ENCODE measurements at places on chromosomes 1 and 21.

DNA sequence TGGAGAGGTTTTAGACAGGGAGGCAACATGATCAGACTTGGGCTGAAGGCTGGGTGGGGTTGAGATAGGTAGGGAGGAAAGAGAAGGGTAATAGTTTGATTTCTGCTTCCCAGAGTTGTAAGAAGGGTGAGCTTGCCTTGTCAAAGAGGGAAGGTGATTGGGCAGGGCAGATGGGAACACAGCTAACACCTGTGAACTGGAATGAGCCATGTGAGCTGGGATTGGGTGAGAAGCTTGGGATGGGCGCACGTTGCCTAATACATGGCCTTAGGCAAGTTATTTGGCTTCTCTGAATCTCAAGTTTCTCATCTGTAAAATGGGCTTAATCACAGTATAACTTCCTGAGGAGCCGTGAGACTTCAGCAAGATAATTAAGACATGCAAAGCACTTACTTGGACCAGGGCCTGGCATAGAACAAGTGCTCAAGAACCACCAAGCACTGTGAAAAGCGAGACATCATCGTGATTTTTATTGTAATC, 33.8 kb upstream of the ID3 start:
- no peak for DNase-seq

DNA sequence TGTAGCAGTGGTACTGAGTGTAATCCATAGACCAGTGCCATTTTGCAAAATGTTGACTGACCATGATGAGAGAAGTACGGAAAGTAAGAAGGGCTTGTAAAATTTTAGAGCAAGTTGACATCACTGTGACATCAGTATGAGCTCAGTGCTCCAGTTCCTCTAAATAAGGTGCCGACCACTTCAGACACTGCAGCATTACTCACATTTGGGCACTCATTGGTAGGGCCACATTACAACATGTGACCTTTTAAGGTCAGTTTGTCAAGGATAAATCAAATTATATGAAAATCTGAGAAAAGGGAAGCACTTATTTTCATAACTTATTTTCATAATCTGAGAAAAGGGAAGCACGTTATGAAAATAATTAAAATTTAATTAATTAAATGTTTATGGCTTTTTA, 128.0 kb upstream of the ERG start:
- no peak for DNase-seq

- no peak for DNase-seq
These were observed 2.2 kb downstream of the SFPQ start for GRCh38 chr1:35190784-35191183.

DNA sequence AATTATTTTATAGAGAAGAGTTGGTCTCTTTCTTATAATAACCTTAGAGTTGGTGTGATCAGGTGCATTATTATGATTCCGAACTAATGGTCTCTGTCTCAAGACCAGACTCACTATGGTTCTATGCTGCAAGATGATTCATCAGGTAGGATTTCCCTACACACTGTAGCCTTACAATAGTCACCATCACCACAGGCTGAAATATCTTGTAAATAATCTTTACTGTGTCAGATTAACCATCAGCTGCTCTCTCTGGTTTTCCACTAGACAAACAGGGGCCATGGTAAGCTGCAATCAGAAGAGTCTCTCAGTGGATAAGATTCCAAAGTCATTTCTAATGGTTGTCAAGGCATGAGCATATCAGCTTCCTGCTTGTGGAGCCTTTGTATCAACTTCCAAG, 4.4 kb upstream of the GBP4 start:
- DNase-seq: no peak

GRCh38 chr1:55129194-55129728, 85.9 kb downstream of the USP24 start:
- no peak for DNase-seq

DNA sequence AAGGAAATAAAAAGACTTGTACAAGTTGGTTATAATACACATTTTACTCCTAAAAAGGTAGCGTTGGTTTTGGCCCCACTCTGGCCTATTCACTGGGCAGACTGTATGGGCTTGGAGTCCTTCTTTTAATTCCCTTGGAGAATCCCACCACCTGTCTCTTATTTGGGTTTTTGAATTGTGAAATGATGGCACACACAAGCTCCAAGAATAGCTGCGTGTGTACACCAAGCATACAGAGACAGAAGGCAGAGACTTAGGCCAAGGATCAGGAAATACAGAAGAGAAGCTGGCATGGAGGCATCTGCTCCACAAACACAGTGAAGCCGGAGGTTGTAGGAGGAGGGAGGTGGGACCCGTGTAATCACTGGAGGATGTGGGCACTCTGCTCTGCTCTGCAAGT, 29.1 kb downstream of the DDR2 start:
- DNase-seq: no peak

- no peak for DNase-seq
These were observed 143.2 kb downstream of the MIS18A start for GRCh38 chr21:32135401-32136363.

GRCh38 chr1:62265956-62266935, 53.0 kb downstream of the KANK4 start:
- no peak for DNase-seq

DNA sequence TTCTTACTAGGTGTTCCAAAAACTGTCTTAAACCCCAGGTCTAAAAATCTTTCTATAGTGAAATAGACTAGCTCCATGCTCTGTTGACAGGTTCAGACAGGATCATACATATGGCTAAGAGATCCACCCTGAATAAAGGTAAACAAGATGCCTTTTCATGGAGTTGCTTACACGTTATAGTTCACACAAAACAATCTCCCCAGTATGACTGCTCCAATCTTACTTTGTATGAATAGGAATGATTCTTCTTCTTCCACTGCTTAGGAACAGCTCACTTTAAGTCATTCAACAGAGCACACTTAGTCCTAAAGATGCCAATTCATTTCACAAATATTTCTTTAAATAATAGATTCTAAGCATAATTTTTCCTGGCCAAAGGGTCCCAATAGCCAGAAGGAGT, 16.0 kb downstream of the ELK4 start:
- no peak for DNase-seq

DNA sequence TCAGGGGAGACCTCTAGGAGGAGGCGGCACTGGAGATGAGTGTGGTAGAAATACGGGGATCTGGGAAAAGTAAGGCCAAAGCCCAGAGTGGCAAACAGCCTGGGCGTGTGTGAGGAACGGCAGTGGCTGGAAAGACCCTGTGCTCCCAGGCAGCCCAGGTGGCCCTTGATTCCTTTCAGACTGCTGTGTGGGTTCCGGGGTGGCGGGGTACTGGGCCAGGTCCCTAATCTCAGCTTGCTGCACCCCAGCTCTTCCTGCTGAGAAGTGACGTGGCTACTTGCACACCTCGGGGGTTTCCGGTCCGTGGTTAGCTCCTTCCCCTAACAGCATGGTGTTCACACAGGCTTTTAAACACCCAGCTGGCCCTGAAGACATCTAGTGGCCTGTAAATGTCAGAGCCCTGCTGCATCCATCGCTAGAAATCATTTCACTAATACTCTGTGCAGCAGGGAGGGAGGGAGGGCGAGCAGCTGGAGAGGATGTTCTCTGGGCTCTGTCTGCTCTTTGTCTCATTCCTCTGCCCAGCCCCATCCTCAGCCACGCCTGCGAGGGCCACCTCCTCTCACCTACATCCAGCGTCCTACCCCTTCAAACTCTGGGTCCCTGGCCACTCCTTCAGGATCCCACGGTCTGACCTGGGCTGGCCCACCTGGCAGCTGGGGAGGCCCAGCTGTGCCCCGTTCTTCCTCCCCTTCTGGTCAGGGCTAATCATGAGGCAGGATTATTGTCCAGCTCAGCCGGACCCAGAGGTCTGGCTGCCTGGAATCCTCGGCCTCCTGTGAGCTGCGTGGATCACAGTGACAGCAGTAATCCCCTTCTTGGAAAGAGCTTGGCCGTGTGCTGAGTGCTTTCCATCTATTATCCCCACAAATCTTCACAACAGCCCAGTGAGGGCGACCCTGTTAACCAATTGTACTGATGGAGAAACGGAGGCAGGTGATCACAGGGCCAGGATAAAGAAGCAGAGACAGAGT, 7.2 kb downstream of the ZDHHC18 start:
- DNase-seq: no peak

DNA sequence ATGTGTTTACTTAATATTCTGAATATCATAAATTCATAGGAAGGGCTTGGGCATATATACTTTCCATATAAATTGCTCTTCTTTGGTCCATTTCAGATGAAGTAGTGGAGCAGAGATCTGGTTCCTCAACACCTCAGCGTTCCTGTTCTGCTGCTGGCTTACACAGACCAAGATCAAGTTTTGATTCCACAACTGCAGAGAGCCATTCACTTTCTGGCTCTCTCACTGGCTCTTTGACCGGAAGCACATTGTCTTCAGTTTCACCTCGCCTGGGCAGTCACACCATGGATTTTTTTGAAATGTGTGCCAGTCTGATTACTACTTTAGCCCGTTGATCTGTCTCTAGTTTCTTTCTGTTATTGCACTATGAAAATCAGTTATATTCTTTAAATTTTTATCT, 62.3 kb downstream of the PRKAA2 start:
- DNase-seq: no peak

DNA sequence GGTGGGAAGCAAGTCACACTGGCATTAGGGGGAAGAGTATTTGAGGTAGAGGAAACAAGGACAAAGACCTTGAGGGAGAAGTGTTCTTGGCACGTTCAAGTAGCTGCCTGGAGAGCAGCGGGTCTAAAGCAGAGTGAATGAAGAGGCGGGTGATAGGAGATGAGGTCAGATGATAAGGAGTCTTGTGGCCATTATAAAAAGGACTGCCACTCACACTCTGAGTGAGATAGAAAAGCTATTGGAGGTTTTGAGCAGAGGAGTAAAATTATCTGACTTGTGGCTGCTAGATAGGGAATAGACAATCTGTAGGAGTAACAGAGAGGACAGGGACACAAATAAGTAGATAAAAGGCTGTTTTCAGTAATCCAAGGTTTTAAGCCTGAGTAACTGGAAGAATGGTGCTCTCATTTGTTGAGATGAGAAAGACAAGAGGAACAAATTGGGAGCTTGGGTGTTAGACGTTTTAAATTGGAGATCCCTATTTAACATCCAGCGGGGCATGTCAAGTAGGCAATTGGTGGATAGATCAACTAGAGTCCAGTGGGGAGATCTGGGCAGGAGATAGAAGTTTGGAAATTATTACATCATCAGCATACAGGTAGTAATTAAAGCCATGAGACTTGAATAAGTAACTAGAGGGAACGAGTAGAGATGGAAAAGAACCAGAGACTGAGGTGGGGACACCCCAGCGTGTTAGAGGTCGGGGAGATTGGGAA, 43.7 kb downstream of the HENMT1 start:
- DNase-seq: no peak

DNA sequence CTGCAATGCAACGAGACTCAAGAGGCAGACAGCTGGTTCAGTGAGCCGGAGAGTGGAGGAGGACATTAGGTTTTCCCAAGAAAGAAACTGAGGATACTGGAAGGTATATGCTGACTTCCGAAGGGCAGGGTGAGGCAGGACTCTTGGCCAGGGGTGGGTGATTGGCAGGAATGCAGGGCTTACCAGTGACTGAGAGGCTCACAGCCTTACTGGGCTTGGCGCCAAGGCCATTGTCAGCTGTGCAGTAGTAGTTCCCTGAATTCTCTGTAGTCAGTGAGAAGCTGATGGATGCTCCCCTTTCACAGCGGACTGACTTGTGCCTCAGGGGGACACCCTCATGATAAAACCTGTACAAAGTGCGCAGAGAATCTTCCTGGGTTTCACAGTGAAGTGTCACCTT, 9.6 kb downstream of the FCRL5 start:
- peak; percentile 9 for DNase-seq

- no peak for DNase-seq
These were observed 67.8 kb upstream of the GJA8 start for GRCh38 chr1:147834810-147835209.

DNA sequence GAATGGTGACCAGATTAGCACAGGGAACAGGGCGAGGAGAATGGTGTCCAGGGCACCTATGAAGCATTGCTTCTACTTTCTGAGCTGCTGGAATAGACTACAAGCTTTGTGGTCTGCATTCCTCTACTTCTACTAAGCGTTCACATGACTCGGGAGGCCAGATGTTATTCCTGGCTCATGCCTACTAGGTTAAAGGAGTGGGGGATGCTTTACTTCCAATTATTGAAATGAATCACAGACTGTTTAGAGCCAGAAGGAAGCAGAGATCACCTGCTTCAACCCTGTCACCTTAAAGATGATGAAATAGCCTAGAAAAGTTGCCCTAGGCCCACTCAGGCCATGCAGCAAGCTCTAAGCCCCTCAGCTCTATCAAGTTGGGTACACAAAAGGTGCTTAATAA, 633.5 kb downstream of the KIF26B start:
- DNase-seq: no peak

DNA sequence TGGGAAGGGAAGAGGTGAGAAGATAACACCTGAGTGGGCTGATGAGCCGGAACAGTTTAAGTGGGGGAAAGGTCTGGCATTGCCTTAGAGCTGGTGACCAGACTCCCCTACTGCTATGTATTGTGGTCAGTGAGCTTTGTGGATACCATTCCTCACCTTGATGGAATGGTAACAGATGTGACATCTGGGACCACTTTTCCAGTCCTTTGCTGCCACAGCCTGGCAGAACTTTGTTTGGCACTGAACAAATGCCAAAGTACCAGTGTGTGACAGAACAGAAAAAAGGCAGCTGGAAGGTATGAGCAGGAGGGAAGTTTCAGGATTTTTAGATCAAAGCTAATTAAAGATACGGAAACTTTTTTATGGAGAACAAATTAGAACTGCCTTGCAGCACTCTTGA, 6.2 kb downstream of the MED8 start:
- DNase-seq: no peak

DNA sequence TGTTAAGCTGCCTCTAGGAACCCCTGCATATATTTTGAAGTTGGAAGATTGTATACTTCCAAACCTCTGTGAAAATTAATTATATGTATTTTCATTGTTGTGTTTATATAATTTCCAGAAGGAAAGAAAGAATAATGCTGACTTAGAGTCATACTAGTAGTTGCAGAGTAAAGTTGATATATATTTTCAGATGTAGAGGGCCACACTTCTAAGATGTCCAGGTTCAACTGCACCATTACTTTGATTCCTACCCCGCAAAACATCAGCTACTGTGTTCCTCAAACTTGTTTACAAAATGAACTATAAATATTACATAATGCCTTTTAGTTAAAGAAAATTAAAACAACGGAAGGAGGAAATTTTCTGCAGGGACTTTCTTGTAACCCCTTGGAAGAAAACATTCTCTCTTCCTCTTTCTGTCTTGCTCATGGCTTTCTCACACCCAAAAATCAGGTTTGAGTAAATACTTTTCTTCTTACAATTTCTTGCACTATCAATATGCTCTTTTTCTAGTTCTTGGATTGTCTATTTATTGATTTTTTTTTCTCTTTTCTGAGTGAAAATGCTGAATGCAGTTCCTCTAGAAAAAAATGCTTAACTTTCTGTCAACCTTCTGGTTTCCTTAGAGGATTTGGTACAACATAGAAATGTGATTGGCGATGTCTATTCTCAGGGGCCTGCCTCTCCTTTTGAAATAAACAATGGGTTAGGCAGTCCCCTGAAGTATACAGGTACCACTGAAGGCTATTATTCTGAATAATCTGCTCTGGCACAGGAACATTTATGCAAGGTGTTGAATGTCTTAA, 867.8 kb downstream of the TTLL7 start:
- DNase-seq: no peak

- DNase-seq: no peak
These were observed 283.9 kb downstream of the KCNT2 start for GRCh38 chr1:196324345-196324744.
